ENCODE measurements at places on chromosomes 3 and 15.

DNA sequence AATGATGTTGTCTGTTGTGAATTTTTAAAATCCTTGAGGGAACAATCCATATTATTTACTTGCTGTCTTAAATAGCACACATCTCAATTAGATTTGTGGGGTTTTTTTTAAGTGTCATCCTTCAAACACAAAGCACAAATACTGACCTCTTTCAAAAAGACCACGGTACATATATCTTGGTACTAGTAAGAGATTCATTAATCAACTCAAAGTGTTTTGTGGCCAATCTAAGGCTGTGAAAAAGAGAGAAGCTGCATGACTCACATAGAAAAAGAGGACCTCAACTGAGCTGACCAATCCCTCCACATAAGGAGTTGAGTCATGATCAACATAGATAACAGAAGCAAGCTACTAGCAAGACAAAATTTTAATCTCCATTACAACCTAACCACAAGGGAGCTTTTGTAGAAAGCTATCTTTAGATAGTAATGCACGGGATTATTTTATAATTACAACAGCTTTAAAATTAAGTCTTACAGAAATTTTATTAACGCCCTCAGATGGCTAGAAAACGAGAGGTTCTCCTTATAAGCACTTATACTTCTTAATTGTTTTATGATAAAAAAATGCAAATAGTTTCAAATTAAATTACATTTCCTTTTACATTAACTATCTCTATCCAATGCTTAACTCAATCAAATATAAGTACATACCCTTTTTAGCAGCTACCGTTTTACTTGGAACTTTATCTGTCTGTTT lies 60.5 kb downstream of the TOP2B start:
- DNase-seq: no peak

DNA sequence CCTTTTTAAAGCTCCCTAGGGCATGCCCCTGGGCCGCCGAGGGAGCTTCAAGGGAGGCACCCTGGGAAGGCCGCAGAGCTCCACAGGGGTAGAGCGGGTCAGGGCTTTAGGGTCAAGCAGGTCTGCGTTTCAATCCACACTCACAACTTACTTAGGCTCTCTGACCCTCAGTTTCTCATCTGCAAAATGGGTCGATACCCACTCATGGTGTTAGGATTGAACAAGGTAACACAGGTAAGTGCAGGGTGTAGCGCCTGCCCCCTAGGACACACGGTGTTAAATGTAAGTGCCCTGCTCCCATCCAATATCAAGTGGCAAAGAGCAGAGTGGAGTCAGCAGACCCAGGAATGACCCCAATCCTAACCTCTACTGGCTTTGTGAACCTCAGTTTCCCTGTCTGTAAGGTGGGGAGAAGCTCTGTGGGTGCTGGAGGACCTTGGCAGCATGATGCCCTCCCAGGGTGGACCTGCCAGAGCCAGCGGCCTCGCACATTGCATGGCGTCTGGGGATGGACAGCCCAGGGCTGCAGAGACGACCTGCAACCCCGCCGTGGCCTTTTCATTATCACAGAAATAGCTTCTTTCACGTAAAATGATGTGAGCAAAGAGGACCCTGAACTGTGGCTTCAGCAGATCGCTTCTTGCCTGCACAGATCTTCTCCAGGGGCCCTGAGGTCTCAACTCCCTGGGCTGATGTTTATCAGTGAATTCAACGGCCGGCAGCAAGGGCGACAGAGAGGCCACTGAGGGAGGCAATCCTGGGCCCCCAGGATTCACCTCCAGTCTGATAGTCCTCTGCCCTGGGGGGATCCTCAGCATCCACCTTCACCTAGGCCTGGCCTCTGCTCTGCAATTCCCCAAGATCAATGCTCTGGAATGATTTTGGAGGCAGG lies 138.5 kb downstream of the CHSY1 start:
- DNase-seq: no peak

GRCh38 chr3:152779653-152780052 lies 55.3 kb upstream of the P2RY1 start:
- DNase-seq: no peak

- DNase-seq: no peak
These were observed 261.8 kb downstream of the MCTP2 start for GRCh38 chr15:94493176-94493575.

DNA sequence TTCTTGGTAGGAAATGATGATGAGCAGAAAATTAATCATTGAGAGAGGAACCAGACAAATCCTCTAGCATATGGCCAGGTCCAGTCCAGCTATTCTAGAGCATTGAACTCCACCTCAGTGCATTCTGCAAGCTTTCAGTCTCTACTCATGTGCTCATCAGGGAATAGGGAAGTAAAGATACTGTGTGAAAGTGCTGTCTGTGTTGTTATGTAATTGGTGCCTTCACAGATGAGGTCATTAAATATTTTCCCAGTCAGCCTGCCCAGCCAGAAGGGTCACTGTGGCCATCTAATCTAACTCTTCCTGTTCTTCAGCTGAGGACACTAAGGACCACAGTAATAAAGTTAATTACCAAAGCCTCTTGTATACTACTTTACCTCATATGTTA lies 28.2 kb downstream of the C3orf62 start:
- no peak for DNase-seq

DNA sequence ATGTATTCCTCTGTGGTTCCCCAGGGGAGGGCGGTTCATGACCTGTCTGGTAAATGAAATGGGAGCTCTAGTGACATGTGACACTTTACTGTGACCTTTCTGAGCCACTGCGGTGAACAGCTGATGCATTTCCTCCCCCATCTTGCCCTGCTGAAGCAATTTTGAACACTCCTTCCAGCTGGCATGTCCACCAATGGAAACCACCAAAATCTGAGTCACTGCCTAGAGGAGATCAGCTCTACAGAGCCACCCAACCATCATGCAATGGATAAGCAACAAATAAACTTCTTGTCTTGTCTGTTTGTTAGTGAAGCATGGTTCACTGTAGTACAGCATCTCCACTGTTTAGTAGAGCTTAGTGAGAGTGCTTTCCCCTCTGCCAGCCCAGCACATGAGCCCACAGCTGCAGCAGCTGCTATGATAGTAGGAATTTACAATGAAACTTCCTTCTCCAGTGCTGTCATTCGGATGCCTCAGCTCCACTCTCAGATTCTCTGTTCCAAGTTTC lies 479.4 kb downstream of the NTRK3 start:
- no peak for DNase-seq

DNA sequence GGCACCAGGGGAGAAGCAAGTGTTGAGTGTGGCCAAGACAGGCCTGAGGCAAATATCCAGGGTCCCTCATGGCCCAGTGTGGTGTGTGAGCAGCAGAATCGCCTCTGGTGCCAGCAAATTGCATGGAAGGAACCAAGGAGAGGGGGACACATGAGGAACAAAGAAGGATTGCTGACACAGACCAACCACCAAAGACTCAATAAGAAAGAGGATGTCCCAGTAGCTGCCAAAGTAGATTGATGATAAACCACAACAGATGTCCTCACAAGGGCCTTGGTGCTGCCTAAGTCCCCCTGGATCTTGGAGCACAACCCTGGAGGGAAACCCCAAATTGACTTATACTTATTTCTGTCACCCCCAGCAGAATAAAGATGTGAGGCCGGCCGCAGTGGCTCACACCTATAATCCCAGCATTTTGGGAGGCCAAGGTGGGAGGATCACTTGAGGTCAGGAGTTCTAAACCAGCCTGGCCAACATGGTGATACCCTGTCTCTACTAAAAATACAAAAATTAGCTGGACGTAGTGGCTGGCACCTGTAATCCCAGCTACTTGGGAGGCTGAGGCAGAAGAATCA lies 10.6 kb downstream of the SRGAP3 start:
- no peak for DNase-seq

GRCh38 chr15:70164156-70164900 lies 66.6 kb upstream of the TLE3 start:
- DNase-seq: no peak

- no peak for DNase-seq
These were observed 964 bp upstream of the NCKIPSD start for GRCh38 chr3:48686538-48687219.

GRCh38 chr3:194058753-194059152 lies 77.2 kb upstream of the HES1 start:
- DNase-seq: no peak

DNA sequence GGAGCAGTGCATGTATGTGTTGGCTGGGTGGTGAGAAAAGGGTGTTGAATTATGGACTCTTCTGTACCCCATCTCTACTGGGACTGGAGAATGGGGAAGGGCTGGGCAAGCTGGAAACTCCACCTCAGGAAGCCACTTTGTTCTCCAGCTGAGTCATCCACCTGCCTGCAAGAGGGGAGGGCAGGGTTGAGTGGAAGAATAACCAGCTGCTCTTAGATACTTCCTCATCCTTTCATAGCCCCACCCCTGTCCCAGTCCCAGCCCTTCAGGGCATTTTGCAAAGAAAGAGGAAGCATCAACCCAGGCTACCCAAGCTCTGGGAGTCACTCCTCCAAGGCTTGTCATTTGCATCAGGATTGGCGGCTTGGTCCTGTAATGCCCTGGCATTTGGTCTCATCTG lies 33.1 kb downstream of the RAB11A start:
- no peak for DNase-seq

GRCh38 chr3:122974764-122975162 lies 52.8 kb downstream of the SEMA5B start:
- no peak for DNase-seq

DNA sequence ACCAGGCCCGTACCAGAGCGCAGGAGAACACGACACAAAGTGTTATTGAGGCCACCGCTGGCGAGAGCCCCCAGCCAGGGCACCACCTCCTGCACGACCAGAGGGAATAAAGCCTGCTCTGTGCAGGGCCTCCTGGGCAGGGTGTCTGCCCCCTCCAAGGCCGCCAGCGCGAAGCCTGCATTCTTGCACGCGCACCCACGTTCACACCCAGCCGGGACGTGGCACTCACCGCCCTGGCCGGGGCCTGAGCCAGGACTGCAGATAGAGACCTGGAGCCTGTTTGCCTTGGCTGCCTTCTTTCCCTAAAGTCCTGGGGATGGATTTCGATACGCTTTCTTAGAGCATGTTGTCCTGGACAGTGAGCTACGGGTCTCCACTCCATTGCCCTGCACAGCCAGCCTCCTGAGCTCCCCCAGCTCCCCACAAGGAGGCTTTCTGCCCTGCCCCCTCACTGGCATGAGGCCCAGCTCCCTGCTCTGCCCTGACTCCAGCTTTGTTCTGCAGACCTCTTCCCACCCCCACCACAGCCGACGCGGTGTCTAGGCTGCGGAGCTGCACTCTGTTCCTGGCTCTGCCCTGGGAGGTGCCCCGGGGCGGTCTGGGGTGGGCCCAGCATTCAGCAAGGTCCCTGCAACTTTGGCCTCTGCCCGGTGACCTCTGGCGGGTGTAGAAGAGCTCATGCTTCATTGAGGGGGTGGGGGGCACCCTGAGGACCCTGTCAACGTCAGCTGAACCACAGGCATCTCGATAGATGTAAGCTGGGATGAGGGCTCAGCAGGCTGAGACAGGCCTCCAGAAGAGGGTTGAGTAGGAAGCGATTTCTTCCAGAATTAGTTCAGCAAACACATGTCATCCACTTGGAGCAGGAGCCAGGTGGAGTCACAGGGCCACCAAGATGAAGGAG lies 145.0 kb downstream of the LRRK1 start:
- no peak for DNase-seq

DNA sequence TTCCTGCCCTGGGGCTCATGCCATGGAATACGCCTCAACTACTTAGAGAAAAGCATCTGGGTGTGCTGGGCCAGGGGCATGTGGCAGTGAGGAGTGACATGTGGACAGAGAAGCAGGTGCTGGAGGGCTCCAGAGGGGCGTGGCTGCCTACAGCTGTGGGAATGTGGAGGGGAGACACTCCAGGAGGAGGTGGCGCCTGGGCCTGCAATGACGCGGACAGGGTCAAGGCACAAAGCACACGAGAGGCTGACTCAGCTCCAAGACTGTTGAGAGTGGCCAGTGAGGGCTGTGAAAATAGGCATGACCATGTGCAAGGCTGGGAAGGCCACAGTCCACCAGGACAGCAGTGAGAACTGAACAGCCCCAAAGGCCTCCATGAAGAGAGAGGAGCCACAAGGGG lies 48.5 kb downstream of the PTH1R start:
- DNase-seq: no peak

DNA sequence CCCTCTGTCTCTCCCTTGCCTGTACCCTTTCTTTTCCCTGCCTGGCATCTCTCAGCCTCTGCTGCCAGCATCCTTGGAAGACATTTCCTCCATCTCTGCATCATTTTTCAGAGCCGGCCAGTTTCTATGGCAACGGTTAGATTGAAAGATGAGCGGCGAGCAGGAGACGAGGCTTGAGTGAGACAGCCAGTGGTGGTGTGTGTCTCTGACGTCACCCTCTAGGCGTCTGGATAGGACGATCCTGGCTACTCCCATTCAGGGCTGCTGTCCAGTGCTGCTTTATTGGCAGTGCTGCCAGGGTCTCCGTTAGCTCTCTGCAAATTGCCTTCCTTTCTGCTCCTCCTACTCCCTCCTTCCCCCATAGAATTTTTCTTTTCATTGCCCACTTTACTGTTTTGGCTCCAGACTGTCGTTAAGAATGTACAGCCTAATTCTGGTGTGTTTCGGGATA lies 57.9 kb downstream of the TRAK1 start:
- DNase-seq: no peak

- DNase-seq: no peak
These were observed 28.0 kb upstream of the ATG7 start for GRCh38 chr3:11244121-11244677.

DNA sequence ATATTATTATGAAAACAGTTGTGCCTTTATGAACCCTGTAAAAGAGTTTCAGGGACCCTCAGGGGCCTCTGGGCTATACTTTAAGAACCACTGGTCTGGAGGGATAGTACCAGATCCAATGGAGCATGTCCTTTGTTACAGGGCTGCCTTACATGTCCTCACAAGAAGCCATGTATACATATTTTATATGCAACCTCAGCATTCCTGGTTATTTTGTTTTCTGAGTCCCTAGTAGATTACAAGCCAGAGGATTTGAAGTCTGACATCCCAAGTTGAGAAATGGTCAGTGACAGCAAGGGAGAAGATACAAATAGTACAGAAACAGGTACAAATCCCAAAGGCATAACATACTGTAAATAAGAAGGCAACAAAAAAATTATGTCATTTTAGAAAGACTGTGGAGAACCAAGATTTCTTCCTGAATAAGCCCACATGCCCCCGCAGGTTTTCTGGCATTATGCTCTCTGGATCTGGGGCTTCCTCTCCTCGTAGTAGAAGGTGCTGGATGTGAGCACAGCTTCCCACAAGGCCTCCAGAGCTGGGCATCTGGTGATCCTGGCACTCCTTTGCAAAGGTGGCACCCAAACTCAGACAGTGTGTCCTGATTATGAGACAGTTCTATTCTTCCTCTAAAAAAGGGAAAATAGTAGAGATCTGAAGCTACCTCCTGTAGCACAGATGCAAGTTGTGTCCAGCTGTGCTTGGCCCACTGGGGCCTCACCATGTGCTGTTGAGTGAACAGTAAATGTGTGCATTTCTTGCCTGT lies 114.0 kb downstream of the NR1D2 start:
- no peak for DNase-seq

Measured in activated CD4-positive, alpha-beta T cell treated with anti-CD3 and anti-CD28 coated beads, Interleukin-2, amount 50 U/mL, for 4 hours (primary cell).